ENCODE measurements at places on chromosomes 2 and 18.

GRCh38 chr2:7060156-7060555, 142.9 kb downstream of the RNF144A start:
- no peak for DNase-seq

GRCh38 chr18:36519358-36519757, 221.8 kb downstream of the FHOD3 start:
- no peak for DNase-seq

GRCh38 chr18:21451851-21452250, 148.7 kb downstream of the ESCO1 start:
- DNase-seq: no peak

- DNase-seq: no peak
Measured at GRCh38 chr2:217912098-217913024, 90.4 kb downstream of the TNS1 start.

DNA sequence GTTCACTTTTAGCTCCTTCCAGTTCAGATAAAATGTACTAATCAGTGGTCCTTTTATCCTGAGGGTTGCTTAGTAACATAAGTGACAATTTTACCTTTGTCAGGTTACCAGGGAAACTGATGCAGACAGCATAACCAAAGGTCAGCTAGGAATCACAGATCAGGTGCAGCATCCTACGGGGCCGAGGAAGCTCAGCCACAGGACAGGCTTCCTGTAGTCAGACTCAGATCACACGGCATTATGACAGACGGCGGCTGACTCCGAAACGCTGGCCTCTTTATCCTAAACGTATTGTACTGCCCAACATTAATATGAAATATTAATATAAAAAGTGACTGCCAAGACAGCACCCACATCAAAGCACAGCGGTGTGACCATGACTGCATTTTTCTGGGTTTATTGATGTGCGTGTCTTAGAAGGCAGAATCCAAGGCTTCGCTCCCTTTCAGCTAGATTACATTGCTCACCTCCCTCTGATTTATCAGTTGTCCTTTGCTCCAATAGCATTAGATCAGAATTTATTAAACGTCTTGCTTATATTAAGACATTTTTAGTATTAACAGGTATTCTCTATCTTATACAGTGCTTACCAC, 444.5 kb downstream of the CMPK2 start:
- no peak for DNase-seq

GRCh38 chr2:103361712-103362111, 599.9 kb downstream of the TMEM182 start:
- no peak for DNase-seq

Measured in stimulated activated CD4-positive, alpha-beta T cell treated with anti-CD3 and anti-CD28 coated beads, Interleukin-4, amount 100 ng/mL, for 1 hour (primary cell).